ENCODE measurements at places on chromosomes 1 and 21.

- no peak for DNase-seq
Measured at GRCh38 chr1:50493710-50494109, 70.5 kb upstream of the DMRTA2 start.

DNA sequence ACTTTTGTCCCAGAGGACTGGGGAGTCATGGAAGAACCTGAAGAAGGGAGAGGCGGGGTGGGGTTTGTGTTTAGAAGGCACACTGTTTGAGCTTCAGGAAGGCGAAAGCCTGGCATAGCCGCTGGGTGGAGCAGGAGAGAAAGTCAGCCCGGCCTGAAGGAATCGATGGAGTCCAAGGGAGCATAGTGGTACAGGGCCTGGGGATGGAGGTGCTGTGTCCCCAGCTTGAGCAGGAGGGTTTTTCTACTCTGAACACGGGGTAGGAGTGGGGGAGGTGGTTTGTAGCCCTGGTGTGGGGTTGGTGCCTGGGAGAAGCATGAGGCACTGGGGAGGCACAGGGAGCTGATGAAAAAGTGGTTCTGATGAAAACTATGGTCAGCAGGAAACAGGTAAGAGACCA, 4.7 kb upstream of the CCDC24 start:
- no peak for DNase-seq

DNA sequence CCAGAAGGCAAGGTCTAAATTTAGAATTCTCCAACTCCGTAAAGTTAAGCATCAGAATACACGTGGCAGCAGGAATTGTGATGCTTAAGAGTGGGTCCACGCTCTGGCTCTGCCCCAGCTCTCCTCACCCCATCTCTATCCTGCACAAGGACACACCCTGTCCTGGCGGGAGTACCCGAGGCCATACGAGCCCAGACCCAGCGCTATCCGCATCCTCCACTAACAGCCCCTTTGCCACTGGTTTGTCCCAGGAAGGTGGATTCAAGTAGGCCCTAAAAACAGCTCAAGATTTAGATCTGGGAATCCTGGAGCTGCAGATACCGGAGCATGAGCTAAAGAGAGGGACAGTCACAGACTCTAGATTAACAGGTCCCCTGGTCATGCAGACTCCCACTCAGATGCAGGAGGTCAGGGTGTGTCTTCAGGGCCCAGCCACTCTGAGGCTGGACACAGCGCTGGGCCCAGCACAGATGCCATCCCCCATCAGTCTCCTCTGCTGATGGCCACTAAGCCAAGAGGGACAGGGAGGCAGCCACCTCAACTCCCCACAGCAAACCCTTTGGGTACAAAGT, 393.3 kb downstream of the NPHP4 start:
- DNase-seq: no peak

DNA sequence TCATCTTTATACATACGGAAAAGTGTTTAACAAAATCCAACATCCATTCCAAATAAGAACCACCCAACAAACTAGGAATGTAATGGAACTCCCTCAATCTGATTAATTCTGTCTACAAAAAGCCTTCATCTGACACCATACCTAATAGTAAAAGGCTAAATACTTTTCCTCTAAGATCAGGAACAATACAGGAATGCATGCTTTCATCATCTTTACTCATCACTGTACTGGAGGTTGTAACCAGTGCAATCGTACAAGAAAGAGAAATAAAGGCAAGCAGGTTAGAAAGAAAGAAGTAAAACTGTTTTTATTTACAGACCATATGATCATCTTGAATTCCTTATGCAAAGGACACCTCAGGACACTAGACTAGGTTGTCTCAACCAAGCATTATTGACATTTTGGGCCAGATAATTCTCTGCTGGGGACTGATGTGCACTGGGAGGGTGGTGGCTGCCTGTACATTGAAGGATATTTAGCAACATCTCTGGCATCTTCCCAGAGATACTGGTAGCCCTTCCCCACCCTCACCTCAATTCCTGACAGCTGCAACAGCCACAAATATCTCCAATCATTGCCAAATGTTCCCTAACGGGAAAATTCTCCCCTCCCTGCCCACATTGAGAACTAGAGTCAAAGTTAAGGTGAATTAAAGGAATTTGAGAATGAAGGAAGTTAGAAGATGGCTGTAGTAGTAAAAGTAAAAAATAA, 30.6 kb upstream of the INSL5 start:
- DNase-seq: no peak

- no peak for DNase-seq
Measured at GRCh38 chr1:238061967-238062613, 171.4 kb upstream of the ZP4 start.

- no peak for DNase-seq
Measured at GRCh38 chr1:8676072-8676471, 141.4 kb downstream of the RERE start.

DNA sequence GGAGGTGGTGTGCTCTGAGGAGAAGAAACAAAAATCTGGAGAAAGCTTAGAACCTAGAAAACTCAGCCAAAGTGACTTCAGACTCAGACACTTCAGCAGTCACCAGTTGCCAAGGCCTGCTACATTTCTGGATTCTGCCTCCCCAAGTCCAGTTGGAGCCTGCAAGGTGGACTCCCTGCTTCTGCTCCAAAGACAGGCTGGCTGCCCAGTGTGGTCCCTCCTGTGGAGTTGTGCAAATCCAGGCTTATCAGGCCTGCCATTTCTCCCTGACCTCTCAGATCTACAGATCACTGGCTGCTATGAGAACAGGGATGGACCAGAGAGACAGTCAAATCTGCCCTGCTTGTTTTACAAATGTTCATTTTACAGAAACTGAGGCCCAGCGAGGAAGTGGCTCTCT, 9.9 kb downstream of the CACHD1 start:
- no peak for DNase-seq

- DNase-seq: no peak
Measured at GRCh38 chr1:214902636-214903320, 179.8 kb upstream of the KCNK2 start.

- DNase-seq: no peak
Measured at GRCh38 chr1:19967808-19968207, 11.6 kb downstream of the PLA2G2A start.

DNA sequence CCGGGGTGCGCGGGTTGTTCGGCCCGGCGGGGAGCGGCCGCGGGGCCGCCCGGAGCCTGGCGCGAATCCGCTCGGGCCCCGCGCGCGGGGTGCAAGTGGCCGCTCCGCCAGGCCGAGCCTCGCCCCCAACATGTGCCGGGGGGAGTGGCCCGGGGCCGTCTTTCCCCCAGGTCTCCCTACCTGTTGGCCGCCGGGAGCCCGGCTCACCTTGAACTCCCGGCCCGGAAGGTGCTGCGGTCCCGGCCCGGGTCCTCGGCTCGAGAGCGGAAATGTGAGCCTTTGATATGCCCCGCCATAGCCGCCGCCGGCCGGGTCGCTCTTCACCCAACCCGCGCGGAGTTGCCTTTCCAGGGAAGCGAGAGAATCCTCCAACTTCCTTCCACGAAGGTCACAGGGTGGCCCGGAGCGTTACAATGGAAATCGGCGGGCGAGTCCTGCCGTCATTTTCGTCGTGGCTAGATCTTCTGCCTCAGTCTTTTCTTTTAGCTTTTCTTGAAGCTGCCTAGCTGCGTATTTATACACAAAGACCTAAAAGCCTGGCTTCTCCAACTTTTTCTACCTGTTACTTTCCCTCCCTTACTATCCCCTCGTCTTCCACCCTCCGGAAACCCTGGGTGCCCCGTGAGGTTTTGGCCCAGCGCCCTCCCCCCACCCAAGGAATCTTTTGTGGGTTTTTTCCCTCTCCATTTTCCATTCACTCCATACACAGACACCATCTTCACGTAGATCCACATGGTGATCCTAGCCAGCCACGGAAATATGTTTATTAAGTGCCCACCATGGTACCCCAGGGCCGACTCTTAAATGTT, 867 bp downstream of the PTGFRN start:
- peak; percentile 14 for DNase-seq

GRCh38 chr1:9845914-9846313, 22.1 kb upstream of the CLSTN1 start:
- no peak for DNase-seq

DNA sequence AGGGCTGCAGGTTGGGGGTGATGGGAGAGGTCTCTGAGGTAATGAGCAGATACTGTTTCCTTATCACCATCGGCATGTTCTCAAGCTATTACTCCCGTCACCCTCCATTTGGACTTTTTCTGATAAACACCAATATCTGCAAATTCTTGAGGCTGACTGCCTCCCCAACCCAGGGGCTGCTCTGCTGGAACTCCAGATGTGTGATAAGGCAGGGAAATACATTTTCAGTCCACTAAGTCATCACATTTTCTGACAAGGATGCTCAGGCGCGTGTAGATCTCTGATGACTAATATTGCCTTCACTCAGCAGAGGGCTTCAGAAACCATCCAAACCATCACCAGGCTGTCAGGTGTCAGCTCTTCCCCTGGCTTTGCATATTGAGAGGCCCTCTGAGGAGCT, 215.0 kb upstream of the POU3F1 start:
- no peak for DNase-seq

GRCh38 chr1:227127891-227128290, 187.8 kb downstream of the COQ8A start:
- DNase-seq: no peak

DNA sequence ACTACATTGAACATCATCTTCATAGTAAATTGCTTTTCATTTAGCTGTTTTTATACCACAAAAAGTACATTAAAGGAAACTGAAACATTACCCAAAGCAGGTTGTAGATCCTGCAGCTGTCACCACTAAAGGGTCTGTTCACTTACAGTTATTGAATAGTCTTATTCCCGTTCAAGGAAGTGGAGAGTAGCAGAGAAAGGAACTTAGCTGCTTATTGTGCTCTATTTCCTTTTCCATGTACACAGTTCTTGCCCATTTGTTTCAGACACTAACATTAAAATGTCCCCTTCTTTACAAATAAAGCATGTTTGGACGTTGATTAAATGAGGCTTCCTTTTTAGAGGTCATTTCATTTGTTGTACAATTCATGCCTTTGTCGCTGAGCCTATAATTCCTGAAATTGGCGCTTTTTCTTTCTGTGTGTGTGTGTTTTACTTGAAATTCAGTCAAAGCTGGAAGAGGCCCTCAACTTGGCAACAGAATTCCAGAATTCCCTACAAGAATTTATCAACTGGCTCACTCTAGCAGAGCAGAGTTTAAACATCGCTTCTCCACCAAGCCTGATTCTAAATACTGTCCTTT, 44.4 kb upstream of the BMP8A start:
- DNase-seq: no peak

DNA sequence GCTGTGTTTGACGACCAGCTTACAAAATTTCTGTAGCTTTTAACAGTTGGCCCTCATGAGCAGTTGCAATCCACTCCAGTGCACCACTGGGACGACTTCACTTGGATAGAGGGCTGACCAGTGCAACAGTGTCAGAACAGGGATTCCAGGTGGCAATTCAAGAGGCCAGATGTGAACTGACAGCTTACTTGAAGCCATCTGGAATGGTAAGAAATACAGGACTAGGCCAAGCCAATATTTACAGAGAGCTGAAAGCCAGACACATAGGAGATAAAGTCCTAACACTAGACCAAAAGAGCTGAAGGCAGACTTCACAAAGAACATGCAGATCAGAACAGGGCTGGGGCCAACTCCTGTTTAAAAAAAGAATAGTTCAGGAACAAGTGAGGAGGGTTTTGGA, 93.5 kb upstream of the NFIA start:
- no peak for DNase-seq

GRCh38 chr1:57843760-57844159, 419.9 kb upstream of the DAB1 start:
- DNase-seq: no peak

- no peak for DNase-seq
Measured at GRCh38 chr1:177793900-177794299, 176.0 kb downstream of the SEC16B start.

DNA sequence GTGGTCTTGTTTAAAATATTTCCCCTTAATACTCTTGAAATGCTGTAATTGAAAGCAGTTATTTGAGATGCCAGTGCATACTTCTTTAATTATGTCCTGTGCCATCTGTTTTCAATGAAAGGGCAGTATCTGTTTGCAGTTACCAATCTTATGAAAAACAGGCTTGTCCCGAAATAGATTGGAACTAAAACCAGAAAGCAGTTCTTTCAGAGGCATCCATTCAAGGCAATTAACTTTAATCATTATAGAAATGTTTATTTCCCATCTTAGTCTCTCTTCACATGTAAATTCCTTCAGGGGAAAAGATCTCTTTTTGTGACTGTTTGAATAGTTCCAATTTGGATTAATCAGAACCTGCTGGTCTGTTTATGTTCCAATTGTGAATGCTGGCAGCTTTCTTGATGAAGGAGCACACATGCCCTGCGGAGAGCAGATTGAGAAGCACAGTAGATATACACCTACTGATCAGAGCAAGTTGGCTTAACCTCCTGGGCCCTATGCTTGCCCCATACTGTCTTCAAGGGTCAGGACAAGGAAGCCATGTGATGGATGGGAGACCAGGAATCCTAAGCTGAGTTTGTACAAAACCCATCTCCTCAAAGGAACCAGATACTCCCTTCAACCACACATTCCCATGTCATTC, 41.6 kb upstream of the MROH9 start:
- DNase-seq: no peak

- no peak for DNase-seq
Measured at GRCh38 chr1:219413536-219413935, 199.4 kb downstream of the ZC3H11B start.

GRCh38 chr1:89200663-89201062, 1.9 kb upstream of the GBP4 start:
- DNase-seq: no peak

DNA sequence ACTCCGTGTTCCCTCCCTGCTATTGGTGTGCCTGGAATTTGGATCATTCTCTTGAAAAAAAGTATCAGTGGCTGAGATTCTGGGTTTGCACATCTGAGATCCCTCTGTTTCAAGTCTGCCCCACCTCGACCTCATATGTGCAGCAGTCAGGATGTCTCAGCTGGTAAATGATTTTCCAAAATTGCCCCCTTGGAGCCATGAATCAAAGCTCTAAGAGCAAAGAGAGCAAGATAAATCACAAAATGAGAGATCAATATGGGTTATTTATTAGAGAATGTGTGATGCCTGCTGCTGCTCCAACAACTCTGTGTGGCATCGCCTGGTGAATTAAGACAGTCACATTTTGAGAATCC, 8.5 kb downstream of the CRP start:
- DNase-seq: no peak

DNA sequence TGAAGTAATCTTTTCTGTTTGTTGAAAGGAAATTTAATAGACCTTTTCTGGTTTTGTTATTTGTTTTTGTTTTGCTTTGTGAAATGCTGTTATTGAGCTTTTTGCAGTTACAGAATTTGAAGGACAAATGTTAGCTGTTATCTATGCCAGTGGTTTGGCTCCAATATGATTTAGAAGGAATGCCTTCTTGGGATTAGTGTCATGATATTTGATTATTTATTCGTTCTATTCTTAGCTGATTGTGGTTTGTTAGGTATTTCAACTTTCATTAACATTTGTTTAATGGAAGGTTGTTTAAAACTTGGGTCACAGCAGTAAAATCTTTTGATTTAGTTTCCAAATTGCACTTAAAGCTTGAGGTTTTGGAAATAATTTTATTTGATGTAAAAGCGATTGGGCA, 33.5 kb downstream of the ADGRL2 start:
- DNase-seq: no peak

DNA sequence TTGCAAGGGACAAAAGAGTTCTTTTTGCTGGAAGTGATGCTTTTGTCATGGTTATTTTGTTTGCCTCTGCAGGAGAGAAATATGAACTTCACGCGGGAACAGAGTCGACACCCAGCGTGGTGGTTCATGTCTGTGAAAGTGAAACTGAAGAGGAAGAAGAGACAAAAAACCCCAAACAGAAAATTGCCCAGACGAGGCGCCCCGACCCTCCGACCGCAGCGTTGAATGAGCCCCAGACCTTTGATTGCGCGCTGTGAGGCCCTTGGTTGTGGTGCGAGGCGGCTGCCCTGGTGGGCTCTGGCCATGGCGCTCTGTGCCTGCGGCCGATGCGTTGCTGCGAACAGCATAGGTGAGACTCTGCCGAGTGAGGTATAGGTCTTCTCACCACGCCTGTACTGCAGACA, 20.9 kb upstream of the NCMAP start:
- peak; percentile 72 for DNase-seq

Measured in effector memory CD4-positive, alpha-beta T cell (primary cell).